GM23248 (cell line): ENCODE measurements at places on chromosomes 5 and 9. TPM values are rescaled to one million over a fixed set of nuclear protein-coding genes. Genes with fewer than 3 reads are reported as not detected.

DNA sequence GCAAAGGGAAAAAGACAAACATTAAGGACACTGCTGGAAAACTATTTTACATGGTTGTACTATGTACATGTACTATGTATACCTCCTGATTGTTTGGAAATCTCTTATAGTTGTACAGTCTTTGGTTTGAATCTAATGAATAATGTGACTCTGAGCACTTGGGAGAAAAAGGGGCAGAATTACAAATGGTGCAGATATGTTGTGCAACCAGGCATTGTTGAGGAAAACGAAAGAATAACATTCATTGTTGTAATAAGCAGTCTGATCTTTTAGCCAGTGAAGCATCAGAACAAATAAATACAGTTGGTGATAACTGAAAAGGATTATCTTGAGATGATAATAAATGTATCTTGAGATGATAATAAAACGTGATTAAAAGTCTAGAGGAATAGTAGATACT lies 87.2 kb downstream of the CSNK1G3 start:
- H3K27ac ChIP-seq, result no peak overlapping the region
- peaks cover 46% of the 10 kb centered on the region for H3K36me3 ChIP-seq
- no peak overlapping the region for H3K4me3 ChIP-seq

GRCh38 chr5:141795421-141795820 lies 82.8 kb downstream of the PCDH1 start:
- no peaks in the 10 kb centered on the region for H3K4me1 ChIP-seq
- no peaks in the 10 kb centered on the region for H3K36me3 ChIP-seq

Gene PCDHA12
- total RNA-seq, result not detected in 2 replicates

Gene PRDM9
- not detected in 2 replicates for total RNA-seq

Gene MYOZ3
- 0.13 and 0.32 TPM in 2 replicates for total RNA-seq

DNA sequence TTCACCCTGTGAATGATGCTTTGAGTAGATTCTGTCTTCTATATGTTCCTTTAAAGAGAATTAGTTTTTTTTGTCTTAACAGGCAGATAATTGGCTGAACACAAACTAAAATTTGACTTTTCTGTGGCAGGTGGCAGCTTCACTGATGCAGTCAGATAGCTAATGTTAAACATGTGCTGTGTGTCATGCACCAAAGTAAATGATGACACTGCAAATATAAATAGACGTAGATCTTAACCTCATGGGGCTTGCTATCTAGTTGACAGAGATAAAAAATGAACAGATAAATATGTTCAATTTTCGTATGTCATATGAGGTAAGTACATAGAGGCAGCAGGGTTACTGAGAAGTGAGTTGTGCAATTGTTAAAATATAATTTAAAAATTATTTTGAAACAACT lies 82.7 kb downstream of the PARP8 start:
- no peak overlapping the region for H3K27ac ChIP-seq
- H3K4me1 ChIP-seq, result peaks cover 5% of the 10 kb centered on the region; the same call in 1 of the 2 replicates
- no peak for DNase-seq
- H3K4me3 ChIP-seq, result no peak overlapping the region

GRCh38 chr9:101399643-101399970 lies 956 bp downstream of the ZNF189 start:
- H3K4me1 ChIP-seq, result peaks cover 13% of the 10 kb centered on the region
- DNase-seq, result no peak
- no peaks in the 10 kb centered on the region for H3K27me3 ChIP-seq
- no peak overlapping the region for H3K27ac ChIP-seq

Gene PPP2R2B
- 0.11 TPM in 1 of 2 replicates, not detected in the other for total RNA-seq

Gene NMUR2
- total RNA-seq, result not detected in 2 replicates

DNA sequence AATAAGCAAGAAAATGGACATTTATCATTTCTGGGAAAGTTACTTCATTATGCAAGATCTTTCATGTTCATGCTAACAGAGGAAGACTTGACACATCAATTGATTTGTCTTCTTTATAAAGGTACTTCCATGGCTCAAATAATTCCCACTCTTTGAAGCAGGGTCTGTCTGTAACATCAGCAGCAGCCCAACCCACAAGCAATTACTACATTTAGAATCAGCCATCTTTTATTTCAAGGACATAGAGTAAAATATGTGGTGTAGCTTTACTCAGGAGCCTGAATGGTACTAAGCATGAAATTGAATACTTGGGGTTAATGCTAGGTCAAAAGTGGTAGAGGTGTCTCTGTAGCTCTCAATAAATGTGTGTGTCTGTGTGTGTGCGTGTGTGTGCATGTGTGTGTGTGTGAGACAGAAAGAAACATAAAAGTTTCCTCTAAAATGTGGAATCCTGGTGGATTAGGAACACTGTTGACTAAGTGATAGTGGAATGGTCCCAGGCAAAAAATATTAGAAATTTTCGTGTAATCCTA lies 581.1 kb downstream of the CAAP1 start:
- H3K4me3 ChIP-seq, result no peak overlapping the region
- no peaks in the 10 kb centered on the region for H3K27me3 ChIP-seq
- peaks cover 27% of the 10 kb centered on the region for H3K4me1 ChIP-seq
- DNase-seq, result no peak
- no peaks in the 10 kb centered on the region for H3K36me3 ChIP-seq
- H3K27ac ChIP-seq, result no peak overlapping the region

DNA sequence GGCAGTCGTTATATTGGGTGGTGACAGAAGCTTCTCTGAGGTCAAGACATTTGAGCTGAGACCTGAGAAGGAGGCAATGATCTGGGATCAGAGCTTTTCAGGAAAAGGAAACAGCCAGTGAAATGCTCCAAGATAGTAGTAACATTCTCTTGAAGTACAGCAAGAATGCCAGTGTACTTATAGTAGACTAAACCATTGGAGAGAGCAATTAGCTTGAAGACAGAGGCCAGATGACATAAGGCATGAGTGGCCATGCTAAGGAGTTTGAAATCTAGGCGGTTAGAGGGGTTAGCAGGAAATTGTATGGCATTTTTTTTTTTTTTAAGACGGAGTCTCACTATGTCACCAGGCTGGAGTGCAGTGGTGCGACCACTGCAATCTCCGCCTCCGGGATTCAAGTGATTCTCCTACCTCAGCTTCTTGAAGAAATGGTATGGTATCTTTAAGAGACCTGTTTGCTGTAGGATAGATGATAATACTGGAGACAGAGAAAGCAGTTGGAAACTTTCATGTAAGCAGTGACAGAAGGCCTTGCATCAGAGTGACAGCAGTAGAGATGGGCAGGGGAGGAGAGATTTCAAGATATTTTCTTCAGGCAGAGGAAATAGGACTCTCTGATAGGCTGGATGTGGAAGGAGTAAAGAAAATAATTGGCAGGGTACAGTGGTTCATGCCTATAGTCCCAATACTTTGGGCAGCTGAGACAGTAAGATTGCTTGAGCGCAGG lies 482.2 kb upstream of the PAPPA start:
- peak overlapping the region; percentile 99 for H3K27ac ChIP-seq
- H3K27me3 ChIP-seq, result no peaks in the 10 kb centered on the region
- H3K36me3 ChIP-seq, result no peaks in the 10 kb centered on the region
- H3K4me3 ChIP-seq, result no peak overlapping the region

Gene BRINP1
- 8.0 and 9.0 TPM in 2 replicates for total RNA-seq

- H3K27ac ChIP-seq, result no peak overlapping the region
- DNase-seq, result no peak
- no peaks in the 10 kb centered on the region for H3K27me3 ChIP-seq
- no peaks in the 10 kb centered on the region for H3K36me3 ChIP-seq
Observed at GRCh38 chr5:74363603-74364205, 276.8 kb downstream of the ENC1 start.

DNA sequence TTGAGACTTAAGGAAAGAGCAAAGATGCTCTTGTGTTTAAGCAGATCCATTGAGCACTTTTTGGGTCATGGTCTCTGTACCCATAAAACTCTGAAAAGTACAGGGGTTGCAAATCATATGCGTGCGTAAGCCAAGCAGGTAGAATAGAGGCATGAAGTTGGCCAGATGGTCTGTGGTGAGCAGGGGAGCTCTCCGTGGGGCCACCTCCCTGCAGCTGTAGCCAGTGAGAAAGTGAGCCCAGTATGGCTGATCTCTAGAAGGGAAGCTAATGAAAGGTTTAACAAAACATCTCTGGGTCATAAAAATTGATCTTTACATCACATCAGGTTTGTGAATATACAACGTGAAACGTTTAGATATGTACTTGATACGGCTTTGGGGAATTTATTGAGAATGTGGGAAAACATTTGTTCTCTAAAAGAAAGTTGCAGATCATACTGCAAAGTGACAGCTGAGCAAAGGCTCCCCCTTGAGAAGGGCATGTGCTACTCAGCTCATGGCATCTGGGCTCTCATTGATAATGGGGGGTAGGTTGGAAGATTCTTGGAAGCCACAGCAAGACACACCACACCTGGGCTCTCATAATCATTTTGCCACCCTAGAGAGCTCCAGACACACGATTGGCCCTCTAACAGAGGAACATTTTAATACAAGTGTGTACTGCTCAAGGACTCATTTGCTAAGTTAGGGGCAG lies 30.6 kb downstream of the SH3GL2 start:
- peaks cover 4% of the 10 kb centered on the region; the same call in 1 of the 2 replicates for H3K27me3 ChIP-seq
- H3K4me1 ChIP-seq, result no peaks in the 10 kb centered on the region; the same call in 1 of the 2 replicates
- no peak for DNase-seq

GRCh38 chr5:81895307-81895706 lies 76.5 kb upstream of the ATG10 start:
- no peak for DNase-seq
- H3K4me3 ChIP-seq, result no peak overlapping the region
- H3K27me3 ChIP-seq, result no peaks in the 10 kb centered on the region
- H3K4me1 ChIP-seq, result no peaks in the 10 kb centered on the region

- H3K4me3 ChIP-seq, result no peak overlapping the region
- no peak for DNase-seq
- H3K27ac ChIP-seq, result no peak overlapping the region
- H3K27me3 ChIP-seq, result peaks cover 32% of the 10 kb centered on the region
Observed at GRCh38 chr5:15472116-15472515, 27.9 kb upstream of the FBXL7 start.

DNA sequence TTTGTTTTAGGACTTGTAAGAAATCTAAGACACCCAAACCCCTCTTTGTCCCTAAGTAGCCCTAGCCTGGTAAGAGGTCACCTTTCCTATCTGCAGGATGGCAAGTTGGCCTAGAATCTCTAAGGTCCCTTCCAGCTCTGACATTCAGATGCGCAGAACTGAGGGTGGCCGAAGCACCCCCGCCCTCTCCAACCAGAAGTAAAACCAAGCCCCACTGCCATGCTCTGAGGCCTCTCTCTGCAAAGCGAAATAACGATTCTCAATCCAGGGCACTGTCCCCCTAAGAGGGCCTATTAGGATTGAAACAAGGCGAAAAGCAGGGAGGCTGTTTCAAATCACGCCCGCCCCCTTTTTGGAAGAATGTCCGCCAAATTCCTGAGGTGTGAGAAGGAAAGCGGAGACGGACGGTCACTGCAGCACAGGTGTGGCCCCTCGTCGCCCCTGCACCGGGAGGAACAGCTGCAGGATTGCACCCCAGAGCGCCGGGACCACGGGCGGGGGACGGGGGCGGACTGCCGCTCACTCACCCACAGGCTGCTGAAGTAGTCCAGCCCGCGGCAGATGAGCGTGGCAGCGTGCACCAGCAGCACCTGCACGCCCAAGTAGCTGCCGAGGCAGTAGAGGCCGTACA lies 824 bp downstream of the TMEM245 start:
- DNase-seq, result peak; percentile 48
- H3K4me1 ChIP-seq, result peaks cover 18% of the 10 kb centered on the region
- peak overlapping the region; percentile 67 for H3K27ac ChIP-seq

DNA sequence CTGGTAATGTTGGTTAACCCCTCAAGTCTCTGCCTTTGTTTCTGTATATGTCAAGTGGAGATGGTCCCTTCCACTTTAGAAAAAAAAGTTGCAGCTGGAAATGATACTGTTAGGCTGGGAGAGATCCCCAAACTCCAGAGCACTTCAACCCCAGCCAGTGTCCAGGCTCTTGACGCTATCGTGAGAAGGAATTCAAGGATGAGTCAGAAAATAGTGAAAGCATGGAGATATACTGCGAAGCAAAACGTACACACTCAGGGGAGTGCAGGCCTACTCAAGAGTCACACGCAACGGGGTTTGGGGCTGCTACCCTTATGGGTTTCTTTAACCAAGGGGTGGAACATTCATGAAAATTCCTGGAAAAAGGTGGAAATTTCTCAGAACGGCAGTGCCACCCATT lies 24.9 kb downstream of the KCNV2 start:
- no peaks in the 10 kb centered on the region for H3K4me1 ChIP-seq
- H3K4me3 ChIP-seq, result no peak overlapping the region
- no peaks in the 10 kb centered on the region for H3K27me3 ChIP-seq
- DNase-seq, result no peak
- 0 out of 2 replicates have a peak, but pooled peaks cover 4% of the 10 kb centered on the region for H3K36me3 ChIP-seq

- no peaks in the 10 kb centered on the region for H3K27me3 ChIP-seq
- DNase-seq, result peak; percentile 44
- H3K4me3 ChIP-seq, result no peak overlapping the region
- peak overlapping the region; percentile 64; the same call in 1 of the 2 replicates for H3K27ac ChIP-seq
- no peaks in the 10 kb centered on the region for H3K36me3 ChIP-seq
Observed at GRCh38 chr5:173514661-173515060, 101.8 kb downstream of the BOD1 start.

GRCh38 chr5:74556006-74556405 lies 84.5 kb downstream of the ENC1 start:
- no peak overlapping the region for H3K4me3 ChIP-seq
- H3K27me3 ChIP-seq, result no peaks in the 10 kb centered on the region
- peaks cover 7% of the 10 kb centered on the region; the same call in 1 of the 2 replicates for H3K4me1 ChIP-seq
- no peaks in the 10 kb centered on the region for H3K36me3 ChIP-seq
- no peak overlapping the region for H3K27ac ChIP-seq
- DNase-seq, result no peak

DNA sequence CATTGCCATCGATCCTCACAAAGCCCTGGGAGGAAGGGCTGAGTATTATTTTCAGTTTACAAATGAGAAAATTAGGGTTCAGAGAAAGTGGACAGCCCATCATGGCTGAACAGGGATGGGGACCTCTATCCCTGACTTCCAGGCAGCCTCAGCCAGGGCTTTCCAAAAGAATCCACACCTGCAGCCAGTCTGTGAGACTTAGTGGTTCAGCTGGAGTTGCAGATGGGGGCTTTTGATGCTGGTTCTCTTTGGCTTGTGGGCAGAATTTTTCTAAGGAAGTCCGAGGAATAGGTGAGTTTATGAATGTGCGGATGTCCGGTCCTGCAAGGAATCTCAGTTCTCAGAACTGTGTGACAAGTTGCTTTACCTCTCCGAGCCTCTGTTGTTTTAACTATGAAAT lies 138.1 kb downstream of the RGS3 start:
- no peak overlapping the region for H3K27ac ChIP-seq
- H3K4me1 ChIP-seq, result peaks cover 45% of the 10 kb centered on the region
- no peak overlapping the region for H3K4me3 ChIP-seq
- peaks cover 5% of the 10 kb centered on the region; the same call in 1 of the 2 replicates for H3K36me3 ChIP-seq
- no peak for DNase-seq

DNA sequence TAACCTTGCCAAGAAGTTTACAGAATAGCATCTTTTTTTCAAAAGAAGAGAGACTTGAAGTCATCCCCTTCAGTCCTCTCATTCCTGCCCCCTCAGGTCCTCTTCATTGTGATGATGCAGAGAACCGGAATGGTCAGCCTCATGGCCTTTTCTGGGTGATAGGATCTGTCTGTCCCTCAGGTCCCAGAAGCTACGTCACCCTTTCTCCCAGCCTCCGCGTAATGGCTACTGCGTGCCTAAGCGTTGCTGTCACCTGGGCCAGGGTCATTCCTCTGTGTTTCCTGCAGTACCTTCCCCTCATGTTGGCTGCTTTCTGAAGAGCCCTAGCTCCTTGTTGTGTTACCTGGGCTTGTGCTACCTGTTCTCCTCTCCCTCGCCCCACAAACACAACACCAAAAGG lies 4.7 kb downstream of the PIK3R1 start:
- no peak for DNase-seq
- no peaks in the 10 kb centered on the region for H3K36me3 ChIP-seq
- H3K4me1 ChIP-seq, result peaks cover 41% of the 10 kb centered on the region
